SHP77 treated with DMSO at 0.1 percent for 48 hours (cell line): ENCODE measurements at places on chromosomes 2 and 18.

- no peak for DNase-seq
Measured at GRCh38 chr2:151567006-151567405, 157.3 kb downstream of the RIF1 start.

- DNase-seq = no peak
Measured at GRCh38 chr18:31246460-31246859, 71.5 kb upstream of the DSG1 start.

GRCh38 chr2:224843141-224843540 is 127.0 kb upstream of the CCDC195 start:
- DNase-seq = no peak

- no peak for DNase-seq
Measured at GRCh38 chr2:219252900-219253752, at the start of gene TUBA4B. Gene TUBA4B, plus strand, starts transcription at chr2:219253243. Its CDS starts 165 bp downstream, at chr2:219253408.

GRCh38 chr2:220036431-220036830 is 409.0 kb downstream of the SLC4A3 start:
- no peak for DNase-seq

DNA sequence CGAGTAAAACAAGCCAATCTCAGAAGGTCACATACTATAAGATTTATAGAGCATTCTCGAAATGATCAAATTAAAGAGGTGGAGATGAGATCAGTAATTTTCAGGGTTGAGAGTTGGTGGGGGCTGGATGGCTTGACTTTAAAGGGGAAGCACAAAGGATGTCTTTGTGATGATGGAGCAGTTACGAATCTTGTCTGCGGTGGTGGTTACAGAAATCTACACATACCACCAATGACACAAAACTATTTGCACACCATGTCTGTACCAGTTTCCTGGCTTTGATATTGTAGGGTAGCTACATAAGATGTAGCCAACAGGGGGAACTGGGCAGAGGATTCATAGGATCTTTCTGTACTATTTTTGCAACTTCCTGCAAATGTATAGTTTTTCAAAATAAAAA is 190.6 kb upstream of the SMIM21 start:
- DNase-seq = no peak

DNA sequence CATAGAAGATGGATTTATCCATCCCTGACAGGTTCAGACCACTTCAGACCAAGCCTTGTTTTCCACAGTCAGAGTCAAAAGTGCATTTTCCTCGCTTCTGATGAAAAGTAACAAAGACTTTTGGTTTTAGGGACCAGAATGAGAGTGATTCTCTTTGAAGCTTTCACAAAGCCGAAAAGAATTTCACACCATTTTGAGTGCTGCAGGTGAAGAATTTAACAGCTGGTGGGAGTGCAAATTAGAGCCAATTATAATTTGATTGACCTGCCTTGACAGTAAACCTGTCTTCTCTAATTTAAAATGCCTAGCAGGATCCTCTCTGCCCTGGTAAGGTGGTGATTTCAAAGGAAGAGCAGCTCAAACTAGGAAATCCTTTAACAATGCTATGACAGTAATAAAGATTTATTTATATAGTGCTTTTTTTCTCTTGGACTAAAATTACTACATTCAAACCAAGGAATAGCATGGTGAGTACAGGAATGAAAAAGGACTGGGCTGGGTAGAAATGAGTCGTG is 241.6 kb downstream of the HRH4 start:
- DNase-seq = no peak

DNA sequence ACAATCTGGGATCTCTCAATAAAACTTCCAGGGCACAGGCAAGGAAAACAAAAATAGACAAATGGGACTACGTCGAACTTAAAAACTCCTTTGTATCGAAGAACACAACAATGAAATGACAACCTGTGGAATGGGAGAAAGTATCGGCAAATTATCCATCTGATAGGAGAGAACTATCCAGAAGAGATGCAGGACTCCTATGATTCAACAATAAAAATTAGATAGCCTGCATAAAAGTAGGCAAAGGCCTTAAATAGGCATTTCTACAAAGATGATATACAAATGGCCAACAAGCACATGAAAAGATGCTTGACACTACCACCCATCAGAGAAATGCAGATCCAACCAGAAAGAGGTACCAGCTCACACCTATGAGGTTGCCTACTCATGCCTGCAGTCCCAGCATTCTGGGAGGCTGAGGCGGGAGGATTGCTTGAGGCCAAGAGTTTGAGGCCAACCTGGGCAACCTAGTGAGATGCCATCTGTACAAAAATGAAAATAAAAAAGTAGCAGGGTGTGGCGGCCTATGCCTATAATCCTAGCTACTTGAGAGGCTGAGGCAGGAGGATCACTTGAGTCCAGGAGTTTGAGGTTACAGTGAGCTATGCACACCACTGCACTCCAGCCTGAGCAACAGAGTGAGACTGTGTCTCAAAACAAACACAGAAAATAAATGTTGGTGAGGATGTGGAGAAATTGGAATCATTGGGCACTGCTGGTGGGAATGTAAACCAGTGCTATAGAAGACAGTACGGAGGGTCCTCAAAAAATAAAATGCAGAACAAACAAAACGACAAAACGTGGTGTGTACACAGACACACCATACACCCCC is 21.6 kb downstream of the TWIST2 start:
- no peak for DNase-seq

DNA sequence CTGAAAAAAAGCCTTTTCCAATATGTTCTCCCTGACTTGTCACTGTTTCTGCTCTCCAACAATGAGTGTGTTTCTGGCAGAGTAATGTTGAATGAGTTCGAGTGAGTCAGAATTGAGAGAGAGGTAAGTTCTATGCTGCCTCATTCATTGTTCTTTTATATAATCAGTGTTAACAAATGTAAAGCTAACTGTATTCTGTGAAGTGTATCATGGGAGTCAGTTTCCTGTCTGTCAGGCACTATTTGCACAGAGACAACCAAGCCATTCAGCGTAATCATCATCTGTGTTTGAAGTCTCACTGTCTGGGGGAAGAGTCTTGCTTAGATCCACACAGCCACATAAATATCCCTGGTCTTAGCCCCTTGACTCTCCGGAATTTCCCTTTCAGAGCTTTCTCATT is 22.0 kb upstream of the UPP2 start:
- peak; percentile 0 for DNase-seq

- DNase-seq = peak; percentile 10
Measured at GRCh38 chr2:205734436-205735037, 52.2 kb downstream of the NRP2 start.

GRCh38 chr2:61205132-61205531 is 43.1 kb downstream of the C2orf74 start:
- DNase-seq = no peak

DNA sequence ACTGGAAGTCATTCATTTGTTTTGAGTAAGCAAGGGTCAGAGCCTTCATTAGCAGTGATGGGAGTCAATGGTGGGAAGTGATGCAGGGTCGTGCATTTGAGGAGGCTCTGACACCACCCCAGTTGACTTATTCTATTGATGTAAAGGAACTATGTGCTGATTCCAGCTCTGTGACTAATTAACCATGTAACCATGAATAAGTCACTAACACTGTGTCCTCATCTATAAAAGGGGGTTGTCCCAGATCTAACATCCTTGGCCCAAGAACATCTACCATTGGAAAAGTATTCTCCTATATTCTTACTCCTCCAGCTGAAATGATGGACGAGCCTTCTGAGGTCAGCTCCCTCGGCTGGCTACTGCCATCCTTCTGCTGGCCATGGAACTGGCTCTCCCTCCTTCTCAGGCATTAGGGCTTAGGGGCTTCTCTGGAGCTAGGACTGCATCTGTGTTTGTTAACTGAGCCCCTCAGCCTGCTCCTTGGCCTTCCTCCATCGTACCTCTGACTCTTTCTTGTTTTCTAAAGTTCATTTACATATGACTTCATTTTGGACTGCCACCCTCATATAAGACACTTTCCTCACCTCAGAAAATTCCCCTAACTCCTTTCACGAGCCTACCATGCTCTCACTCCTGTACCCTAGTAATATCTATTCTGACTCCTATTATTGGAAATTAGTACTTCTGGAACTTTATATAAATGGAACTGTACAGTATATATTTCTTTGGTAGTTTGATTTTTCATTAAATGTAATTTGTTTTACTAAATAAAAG is 115.5 kb downstream of the KCTD1 start:
- no peak for DNase-seq

DNA sequence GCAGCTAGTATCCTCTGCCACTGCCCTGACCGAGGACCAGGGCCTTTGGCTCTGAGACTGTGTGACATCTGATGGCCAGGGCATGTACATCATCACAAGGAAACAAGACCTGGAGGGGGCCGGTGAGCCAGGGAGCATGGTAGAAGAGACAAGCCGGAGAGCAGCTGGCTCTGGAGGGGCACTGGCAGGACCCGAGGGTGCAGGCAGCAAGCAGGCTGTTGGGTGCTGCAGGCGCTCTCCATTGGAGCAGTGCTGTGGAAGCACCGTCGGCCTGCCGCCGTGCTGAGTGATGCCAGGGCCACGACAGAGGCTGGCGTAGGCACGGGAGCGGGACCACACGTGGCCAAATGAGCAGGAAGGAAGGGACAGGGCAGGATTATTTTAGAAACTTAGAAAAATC is 335.2 kb downstream of the GBX2 start:
- DNase-seq = no peak

DNA sequence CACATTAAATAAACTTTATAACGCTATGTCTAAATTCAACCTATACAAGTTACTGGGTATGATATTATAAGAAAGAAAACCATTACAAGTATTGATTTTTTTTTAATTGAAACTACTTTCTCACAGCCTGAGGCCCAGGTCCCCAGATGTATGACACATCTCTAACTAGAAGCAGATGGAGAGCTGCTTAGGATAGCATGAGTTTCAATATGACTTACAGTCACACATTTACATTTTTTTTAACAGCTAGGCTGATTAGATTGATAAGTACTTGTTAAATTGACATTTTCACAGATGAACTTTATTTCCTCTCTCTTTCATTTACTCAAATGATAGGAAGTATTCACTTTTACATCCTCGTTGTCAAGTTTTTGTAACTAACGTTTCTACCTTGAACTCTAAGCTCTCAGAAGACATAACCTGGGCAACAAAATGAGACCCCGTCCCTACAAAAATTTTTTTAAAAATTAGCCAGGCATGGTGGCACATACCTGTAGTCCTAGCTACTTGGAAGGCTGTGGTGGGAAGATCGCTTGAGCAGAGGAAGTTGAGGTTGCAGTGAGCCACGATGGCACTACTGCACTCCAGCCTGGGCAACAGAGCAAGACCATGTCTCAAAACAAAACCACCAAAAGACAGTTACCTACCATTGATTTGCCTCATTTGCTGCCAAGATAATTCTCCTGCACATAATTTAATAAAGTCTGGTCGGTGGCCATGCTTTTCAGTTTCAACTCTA is 52.4 kb downstream of the STK39 start:
- DNase-seq = no peak

DNA sequence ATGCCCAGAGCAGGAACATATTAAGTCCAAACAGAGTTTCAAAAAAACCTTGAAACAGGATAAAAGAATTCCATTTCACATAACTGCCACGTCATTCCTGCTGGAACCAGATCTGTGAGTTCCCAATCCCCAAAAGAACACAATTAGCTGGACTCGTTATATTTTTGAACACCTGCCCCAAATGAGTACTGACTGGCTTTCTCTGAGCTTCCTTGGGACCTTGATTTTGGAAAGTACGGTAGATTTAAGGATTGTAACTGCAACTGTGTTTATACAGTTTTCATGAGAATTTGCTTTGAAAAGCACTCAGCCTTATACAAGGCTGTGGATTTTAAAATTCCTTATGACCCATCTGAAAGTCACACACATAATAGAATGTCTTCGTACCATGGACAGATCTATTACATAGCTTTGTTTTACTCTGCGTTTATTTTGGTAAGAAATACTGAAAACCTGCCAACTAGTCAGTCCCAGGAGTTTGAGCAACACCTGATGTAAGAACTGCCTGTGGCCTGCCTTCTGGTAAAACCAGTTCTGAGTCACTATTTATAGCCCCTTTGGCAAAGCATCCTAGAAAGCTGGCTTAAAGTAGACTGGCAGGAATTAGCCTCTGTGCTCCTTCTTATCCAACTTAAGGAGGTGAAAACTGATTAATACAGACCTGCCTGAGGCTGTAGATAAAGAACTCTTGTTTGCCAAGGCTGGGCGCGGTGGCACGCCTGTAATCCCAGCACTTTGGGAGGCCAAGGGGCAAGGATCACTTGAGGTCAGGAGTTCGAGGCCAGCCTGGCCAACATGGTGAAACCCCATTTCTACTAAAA is 48.1 kb downstream of the MERTK start:
- peak; percentile 32 for DNase-seq
